ENCODE measurements at places on chromosomes 13 and 19. TPM values are rescaled to one million over a fixed set of nuclear protein-coding genes. Genes with fewer than 3 reads are reported as not detected.
A peak's percentile ranks its signal among the peaks of the same experiment; 100 is the strongest.

Gene ZBTB7A
- total RNA-seq = 12.7 TPM

Gene ERICH6B
- not detected for total RNA-seq

DNA sequence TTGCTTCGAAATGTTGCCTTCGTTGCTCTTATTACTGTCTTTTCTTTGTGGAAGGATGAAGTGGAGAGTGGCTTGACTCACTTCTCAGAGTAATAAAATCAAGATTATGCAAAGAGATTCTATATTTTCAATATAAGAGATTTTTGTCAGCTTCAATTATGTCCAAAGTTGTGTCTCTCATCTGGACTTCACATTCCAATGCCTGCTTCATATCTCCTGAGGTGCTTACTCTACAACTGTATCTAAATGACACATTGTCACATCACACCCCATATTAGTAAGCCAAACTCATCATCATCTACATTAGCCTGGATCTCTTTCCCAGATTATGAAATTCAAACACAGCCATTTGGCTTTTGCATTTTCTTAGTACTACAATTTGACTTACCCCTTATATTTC lies 409.4 kb downstream of the DACH1 start:
- DNase-seq = no peak

GRCh38 chr19:17328517-17329365 lies 5.9 kb downstream of the ANO8 start:
- DNase-seq = no peak

- no peak for DNase-seq
Observed at GRCh38 chr13:87907202-87907601, 236.0 kb downstream of the SLITRK5 start.

- DNase-seq = peak; percentile 48
Observed at GRCh38 chr13:42048684-42049453, 421 bp downstream of the DGKH start.

- no peak for DNase-seq
Observed at GRCh38 chr19:29118389-29118788, 94.6 kb downstream of the UQCRFS1 start.

Gene CCDC70
- total RNA-seq = not detected

Gene DPF1
- total RNA-seq = 0.79 TPM

DNA sequence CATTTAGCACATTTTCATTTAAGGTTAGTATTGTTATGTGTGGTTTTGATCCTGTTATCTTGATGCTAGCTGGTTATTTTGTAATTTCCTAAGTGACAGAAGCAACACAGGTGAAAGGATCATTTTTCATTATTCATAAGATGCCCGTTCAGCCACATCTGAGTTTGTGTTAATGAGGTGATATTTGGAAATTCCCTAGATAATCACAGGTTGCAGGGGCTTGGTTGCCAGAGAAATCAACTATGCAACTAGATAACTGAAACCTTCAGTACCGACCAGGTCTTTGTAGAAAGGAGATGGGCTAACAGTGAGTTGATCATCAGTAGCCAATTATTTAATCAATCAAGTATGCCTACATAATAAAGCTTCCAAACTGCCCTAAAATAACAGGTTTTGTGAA lies 121.3 kb upstream of the UFM1 start:
- no peak for DNase-seq

DNA sequence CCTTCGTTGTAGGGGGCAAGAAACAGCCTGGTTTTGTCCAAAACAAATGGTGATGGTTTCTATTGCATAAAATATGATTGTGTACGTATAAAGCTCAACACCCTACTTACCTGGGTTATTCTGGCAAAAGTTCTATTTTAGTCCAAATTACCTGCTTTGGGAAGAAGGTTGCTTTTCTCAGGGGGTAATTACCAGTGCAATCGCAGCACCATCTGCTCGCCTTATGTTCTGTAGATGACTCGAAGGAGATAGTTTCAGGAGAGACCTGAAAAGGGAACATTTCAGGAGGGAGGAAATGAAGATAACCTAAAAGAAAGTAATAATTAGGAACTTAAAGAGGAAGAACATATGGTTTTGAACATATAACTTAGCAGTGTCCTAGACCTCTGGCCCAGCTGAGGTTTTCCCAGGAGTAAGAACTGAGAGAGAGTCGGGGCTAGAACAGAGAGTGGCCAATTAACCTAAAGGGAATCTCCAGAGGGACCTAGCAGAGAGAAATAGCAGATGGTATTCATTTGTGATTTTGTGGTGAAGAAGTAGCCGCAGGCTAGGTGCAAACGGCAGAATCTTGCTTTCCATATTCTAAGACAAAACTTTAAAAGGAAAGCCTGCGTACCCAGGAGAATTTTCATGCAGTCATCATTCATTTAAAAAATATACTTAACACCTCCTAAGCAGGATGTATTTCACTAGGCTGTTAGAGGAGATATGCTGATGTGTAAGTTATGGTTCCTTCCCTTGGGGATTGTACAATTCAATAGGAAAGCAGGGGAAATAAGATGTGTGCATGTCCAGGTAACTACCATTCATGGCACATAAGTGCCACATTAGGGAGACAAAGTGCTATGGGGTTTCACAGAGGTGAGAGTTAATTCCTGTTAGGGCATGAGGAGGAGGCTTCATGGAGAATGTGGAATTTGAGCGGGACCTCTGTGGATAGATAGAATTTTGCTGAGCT lies 113.0 kb upstream of the SLC10A2 start:
- DNase-seq = no peak

DNA sequence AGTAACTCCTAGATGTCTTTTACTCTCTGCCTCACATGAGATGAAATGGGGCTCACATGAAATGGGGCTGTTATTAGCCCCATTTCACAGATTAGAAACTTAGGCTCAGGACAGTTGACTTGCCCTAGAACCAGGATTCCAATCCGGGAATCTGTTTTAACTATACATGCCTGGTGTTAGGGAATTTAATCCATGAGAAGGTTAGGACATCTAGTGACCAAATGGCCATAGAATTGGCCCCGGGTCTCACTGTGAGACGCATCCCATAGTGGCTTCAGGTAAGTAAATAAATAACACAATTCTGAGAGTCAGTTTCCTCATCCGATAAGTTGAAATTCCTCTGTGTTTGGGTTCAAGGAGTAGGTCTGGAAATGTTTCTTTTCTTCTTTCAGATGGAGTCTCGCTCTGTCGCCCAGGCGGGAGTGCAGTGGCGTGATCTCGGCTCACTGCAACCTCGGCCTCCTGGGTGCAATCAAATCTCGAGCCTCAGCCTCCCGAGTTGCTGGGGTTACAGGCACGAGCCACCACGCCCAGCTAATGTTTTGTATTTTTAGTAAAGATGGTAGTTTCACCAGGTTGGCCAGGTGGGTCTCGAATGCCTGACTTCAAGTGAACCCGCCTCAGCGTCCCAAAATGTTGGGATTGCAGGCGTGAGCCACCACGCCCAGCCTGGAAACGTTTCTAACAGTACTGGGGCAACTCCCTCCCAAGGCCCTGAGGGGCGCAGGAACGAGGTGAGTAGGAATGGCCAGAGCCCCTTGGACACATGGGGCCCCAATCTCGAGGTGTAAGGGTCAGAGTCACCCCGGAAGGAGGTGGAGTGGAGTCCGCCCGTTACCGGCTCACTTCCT lies 1.2 kb upstream of the ZNF574 start:
- DNase-seq = peak; percentile 11

GRCh38 chr13:45615501-45616101 lies at the start of gene ERICH6B:
ERICH6B (minus strand) TSS chr13:45615739; CDS start chr13:45597005, 18,734 bp downstream.
- DNase-seq = no peak

- DNase-seq = no peak
Observed at GRCh38 chr13:88802886-88803285, 1131.7 kb downstream of the SLITRK5 start.

Gene FNDC3A
- 48.8 TPM for total RNA-seq

Gene CYP2A6
- total RNA-seq = not detected

- no peak for DNase-seq
Observed at GRCh38 chr19:17170538-17171297, 44.4 kb upstream of the USE1 start.

Gene HIF3A
- total RNA-seq = 59.6 TPM

DNA sequence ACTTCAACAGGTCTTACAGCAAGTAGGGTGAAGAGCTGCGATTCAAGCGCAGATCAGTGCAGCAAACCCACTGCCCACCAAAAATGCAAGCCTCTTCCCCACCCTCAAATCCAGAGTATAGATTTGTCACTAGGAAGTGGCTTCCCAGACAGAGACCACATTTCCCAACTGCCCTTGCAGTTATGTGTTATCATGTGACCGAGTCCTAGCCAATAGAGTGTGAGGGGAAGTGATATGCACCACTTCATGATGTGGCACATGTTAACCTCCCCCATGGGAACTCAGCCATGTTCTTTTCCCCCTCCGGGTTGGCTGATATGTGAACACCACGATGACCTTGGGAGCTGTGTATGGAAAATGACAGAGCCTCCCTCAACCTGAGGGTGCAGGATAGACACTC lies 50.8 kb downstream of the MBD3L2B start:
- DNase-seq = no peak

- DNase-seq = no peak
Observed at GRCh38 chr19:3535235-3535535, 3.8 kb upstream of the TEKTIP1 start.

DNA sequence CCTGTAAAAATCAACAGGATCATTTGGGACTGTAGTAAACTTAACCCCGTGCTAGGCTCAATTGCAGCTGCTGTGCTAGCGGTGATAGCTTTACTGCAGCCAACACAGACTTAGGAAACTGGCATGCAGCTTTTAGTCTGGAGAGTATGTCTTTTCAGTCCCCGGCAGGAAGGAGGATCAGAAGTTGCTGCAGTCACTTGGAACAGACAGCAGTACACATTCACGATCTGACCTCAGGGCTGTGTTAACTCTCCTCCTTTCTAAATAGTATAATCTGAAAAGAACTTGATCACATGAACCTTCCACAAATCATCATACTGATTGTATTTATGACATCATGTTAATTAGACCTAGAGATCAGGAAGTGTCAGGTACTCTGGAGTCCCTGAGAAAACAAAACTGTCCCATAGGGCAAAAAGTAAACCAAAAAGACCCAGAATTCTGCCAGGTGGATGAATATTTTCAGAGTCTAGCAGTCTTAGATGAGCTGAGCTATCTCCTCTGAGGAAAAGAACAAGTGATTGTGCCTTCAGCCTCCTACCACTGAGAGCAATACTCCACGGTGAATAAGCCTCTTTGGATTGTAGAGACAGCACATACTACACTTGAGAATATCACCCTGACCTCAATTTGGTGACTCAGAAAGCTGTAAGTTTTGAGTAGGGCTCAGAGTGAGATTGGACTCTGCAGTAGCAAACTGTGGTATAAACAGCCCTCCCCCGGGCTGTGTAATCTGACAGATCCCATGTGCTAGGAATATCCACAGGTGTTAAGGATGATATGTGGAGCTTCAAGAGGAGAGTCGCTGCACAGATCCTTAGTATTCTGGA lies 181.0 kb upstream of the GPR12 start:
- DNase-seq = no peak

Gene SNRNP70
- 121 TPM for total RNA-seq

Gene LDLR
- 124 TPM for total RNA-seq

Gene PRSS57
- 0.69 TPM for total RNA-seq

Data from skin of body (tissue), 3 donors.